ENCODE measurements at places on chromosomes 4 and X.
A peak's percentile ranks its signal among the peaks of the same experiment; 100 is the strongest.

DNA sequence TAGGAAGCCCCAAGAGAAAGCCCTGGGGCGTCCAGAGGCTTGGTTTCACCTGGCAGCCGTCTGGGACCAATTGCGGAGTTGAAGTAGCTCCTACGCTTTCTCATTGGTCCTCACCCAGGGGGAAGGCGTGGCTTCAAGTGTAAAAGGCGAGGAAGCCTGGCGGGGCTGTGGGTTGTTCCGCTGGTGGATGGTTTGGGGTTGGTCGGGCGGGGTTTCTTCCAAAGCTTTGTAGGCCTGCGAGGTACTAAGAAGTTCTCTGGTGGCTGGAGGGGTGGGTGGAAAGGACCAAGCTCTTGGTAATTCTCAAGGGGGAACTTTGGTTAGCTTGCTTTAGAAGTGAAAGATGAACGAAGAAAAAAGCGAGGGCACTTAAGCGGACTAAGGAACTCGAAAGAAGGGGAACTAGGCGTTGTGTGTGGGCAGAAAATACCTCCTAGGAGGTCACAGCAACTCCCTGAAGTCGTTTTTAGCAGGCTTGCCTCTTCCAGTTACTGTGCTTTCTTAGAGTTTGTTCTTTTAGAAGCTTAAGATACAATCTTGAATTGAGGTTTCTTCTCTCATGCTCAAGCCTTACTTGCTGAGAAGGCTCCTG, 36.6 kb downstream of the CCNG2 start:
- peak; percentile 72 for DNase-seq

GRCh38 chr4:111475001-111475400, 670.3 kb upstream of the FAM241A start:
- no peak for DNase-seq

GRCh38 chrX:16771483-16772398, 14.5 kb upstream of the TXLNG start:
- no peak for DNase-seq

GRCh38 chr4:41525129-41525528, 12.8 kb upstream of the LIMCH1 start:
- DNase-seq = no peak

GRCh38 chr4:156825074-156825473, 146.5 kb downstream of the PDGFC start:
- DNase-seq = no peak

DNA sequence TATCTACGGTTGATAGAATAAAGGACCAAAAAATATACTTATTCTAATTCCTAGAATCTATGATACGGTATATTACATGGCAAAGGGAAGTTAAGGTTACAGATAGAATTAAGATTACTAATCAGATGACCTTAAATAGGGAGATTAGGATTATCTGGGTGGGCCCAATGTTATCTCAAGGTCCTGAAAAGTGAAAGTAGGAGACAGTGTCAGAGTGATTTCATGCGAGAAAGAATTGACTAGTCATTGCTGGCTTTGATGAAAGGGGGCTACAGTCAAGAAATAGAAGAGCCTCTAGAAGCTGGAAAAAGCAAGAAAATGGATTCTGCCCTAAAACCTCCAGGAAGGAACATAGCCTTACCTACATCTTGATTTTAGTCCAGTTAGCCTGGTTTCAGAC, 176.9 kb upstream of the PPP1R2C start:
- no peak for DNase-seq

- no peak for DNase-seq
These were observed 22.0 kb downstream of the MTMR1 start for GRCh38 chrX:150715184-150715583.

DNA sequence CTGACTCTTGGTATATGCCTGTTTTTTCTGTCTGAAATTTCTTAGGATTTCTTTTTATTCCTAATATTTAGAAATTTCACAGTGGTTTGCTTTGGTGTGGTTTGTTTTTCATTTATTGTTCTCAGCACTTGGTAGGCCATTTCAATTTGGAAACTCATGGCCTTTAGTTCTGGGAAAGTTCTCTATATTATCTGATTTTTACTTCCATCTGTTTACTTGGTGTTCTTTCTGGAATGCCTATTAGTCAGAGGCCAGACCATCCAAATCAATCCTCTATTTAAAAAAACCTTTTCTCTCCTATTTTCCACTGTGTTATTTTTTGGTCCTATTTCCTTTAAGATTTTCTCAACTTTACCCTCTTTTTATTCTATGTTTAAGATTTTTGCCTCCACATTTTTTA, 188.1 kb upstream of the SFRP2 start:
- no peak for DNase-seq

DNA sequence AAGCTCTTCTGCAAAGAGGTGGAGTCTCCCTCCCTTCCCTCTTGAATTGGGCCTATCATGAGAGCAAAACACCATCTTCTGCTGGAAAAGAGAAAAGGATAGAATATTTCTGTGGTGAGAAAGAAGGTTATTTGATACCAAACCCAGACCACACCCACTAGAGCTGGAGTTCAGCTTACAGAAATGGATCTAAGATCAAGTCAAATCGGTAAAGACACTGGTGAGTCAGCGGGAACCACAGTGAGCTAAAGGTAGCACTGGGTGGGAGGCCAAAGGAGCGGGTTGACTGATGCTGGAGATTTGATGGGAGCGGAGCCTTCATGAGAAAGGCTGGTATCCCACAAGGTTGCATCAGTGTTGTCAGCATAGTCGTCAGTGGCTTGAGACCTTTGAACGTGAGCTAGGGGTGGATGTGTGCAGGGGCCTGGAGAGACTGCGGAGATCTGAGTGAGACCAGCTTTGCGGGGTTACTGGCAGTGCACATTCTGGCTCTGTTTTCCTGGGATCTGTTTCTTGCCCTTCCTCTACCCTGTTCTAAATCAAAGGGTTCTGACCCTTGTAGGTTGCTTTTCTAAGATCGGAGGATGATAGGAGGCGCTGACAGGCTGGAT, 106.4 kb upstream of the SCOC start:
- DNase-seq = no peak

DNA sequence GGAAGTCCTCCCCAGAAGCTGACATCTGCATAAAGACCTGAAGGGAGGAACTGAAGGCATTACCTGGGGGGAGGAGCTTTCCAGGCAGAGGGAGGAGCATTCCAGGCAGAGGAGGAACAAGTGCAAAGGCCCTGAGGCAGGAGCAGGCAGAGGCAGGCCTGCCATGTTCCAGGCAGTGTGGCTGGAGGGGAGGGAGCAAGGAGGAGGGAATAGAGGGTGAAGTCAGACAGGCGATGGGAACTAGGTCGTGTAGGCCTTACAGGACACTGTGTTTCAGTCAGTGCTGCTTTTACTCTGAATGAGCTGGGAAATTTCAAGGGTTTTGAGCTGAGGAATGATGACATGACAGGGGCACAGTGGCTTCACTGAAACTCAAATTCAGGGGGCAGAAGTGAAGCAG, 292.7 kb downstream of the BCOR start:
- no peak for DNase-seq

DNA sequence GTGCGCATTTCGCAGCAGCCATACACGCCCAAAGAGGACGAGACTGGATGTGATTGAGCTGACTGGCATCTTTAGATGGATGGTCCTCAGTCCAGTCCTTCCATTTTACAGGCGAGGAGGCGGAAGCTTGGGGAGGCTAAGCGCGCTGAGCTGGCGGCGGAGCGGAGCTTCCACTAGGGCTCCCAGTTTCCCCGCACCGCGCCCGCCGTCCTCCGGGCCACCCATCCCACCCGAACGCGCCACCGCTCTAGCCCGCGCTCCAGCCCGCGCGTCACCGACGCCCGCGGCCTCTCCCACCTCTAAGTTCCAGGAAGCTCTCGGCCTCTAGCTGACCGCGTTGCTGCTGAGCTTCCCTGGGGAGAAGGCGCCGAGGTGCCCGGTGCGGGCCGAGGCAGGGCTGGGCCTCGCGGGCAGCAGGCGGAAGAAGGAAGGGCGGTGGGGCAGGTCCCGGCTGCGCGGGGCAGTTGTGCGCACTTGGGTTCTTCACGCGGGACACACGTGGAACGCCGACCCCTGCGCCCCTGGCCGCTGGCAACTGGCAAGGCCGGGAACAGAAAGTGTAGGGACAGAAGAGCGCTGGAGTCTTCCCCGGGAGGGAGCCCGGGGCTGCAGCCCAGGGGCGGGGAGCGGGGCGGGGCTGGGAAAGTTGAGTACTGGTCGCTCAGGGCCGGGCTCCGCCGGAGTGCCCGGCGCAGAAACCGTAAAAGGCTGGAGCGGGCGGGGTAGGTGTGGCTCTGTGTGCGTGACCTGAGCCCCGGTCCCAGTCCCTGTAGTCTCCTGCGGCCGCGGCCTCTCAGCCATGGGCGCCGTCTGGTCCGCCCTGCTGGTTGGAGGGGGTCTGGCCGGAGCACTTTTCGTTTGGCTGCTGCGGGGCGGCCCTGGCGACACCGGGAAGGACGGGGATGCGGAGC, at the start of gene STBD1:
TSS of gene STBD1 (plus strand) at position 763 of the 911 bp plus-strand sequence. CDS start at position 800, 37 bp downstream.
- peak; percentile 43 for DNase-seq

- no peak for DNase-seq
These were observed 12.4 kb downstream of the RAI2 start for GRCh38 chrX:17848545-17849265.

- no peak for DNase-seq
These were observed 15.2 kb upstream of the TXLNG start for GRCh38 chrX:16770970-16771482.

GRCh38 chrX:13917507-13917906, 100.6 kb upstream of the GPM6B start:
- no peak for DNase-seq

GRCh38 chr4:85901500-85901899, 426.6 kb downstream of the ARHGAP24 start:
- DNase-seq = no peak

DNA sequence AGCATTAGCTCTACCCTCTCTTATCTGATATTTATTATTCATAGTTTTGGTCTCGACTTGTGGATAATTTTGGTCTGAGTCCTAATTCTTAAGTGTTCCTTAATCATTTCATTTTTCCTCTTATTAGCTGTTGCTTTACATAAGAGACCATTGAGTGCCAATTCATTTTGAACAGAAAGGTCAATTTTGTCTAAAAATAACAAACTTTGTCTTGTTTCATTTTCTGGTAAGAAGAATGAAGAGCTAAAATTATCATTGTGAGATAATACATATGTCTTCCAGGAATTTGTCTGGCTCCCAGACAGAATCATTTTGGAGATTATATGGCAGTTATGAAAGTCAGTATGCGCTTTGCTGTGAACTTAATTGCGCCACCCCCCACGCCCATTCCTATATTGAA, 1471.8 kb downstream of the PCDH7 start:
- no peak for DNase-seq

- no peak for DNase-seq
These were observed 209.0 kb downstream of the IDS start for GRCh38 chrX:149296092-149296491.

- DNase-seq = no peak
These were observed 958.6 kb downstream of the STIM2 start for GRCh38 chr4:27819246-27819645.

GRCh38 chr4:1502976-1503375, 96.7 kb upstream of the NKX1-1 start:
- DNase-seq = peak; percentile 5

- DNase-seq = no peak
These were observed 170.1 kb downstream of the AFAP1 start for GRCh38 chr4:7769396-7770223.

DNA sequence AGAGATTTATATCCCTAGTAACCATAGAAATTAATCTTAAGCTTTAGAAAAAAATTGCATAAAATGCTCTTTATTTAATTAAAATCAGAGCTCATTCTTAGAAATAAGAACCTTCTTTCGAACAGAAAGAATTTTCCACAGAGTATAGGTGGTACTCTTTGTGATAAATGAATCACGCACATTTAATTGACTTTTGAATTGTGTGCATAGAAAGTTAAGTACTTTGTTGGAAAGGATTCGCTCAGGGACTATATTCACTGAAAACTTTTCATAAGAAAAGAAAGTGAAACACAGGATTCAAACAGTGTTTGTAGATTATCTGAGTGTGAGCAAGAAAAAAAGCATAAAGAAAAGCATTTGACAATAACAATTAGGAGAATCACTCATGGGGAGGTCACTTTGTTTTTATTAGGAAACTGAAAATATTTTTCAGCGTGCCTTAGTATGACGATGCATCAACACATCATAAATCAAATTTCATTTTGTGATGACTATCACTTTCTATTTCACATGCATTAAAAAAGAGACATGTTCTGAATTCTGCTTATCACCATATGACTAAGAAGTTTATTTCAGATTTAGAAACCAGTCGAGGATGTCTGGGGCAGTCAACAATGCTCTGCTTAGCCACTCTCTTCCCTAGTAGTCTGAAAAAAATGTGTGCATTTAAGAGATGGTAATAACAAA, 49.5 kb downstream of the STX18 start:
- DNase-seq = no peak

DNA sequence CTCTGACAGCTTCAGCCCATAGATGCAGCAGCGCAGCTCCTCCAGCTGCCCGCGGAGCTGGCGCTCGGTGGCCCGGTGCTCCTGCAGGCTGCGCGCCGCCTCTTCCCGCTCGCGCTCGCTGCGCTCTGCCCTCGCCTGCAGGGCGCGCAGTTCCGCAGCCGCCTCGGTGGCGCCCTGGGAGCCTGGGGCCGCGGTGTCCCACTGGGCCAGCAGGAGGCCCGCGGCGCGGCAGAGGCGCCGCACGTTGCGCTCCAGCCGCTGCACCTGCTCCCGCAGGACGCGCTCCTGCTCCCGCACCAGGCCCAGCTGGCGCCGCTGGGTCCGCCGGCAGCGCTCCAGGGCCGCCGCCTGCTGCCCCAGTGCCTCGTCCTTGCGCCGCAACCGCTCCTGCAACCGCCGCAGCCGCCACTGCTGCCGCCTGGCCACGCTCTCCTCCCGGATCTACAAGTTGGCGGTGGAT, 10.1 kb downstream of the C4orf50 start:
- DNase-seq = no peak

- no peak for DNase-seq
These were observed 395.2 kb downstream of the SPOCK3 start for GRCh38 chr4:166838975-166839614.

- DNase-seq = no peak
These were observed 37.4 kb downstream of the ASIC5 start for GRCh38 chr4:155828628-155829027.

DNA sequence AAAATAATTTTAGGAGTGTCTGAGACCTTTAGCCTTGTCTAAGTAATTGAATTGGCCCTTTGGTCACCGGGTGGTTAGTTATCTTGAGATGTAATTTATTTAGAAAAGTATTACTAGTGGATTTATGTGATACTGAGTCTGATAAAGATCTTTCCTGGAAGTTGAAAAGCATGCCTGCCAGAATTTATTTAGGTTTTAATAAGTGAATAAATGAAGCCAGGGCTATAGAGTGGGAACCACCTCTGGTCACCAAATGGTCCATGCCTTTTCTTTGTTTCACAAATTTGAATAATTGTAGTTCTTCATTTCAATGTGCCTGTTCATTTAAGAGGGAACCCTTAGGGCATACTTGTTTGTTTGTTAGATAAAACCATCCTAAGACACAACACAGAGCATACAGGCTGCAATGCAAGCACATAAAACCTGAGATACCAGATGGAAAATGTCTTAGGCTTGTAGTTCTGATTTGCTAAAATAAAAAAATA, 627.8 kb downstream of the ADGRL3 start:
- no peak for DNase-seq

Data from activated T-cell treated with anti-CD3 and anti-CD28 coated beads, Interleukin-2, amount 50 U/mL, for 1 hour (primary cell).